T-helper 1 cell treated with Interleukin-12 subunit alpha and Interleukin-12 subunit beta and Interleukin-4 antibody, amounts not matched to agents 30 ng/mL and 1 ng/mL, for 36 hours (primary cell): ENCODE measurements at places on chromosomes 11 and 22. TPM values are rescaled to one million over a fixed set of nuclear protein-coding genes. Genes with fewer than 3 reads are reported as not detected.

Gene AQP11
- total RNA-seq, result 0.10 and 0.34 TPM in 2 replicates

Gene FXYD6
- not detected in 2 replicates for total RNA-seq

Gene TRIM6
- 0.07 and 0.10 TPM in 2 replicates for total RNA-seq

Gene SLC37A2
- 0.15 and 0.29 TPM in 2 replicates for total RNA-seq

Gene PTPRCAP
- total RNA-seq, result 406 and 428 TPM in 2 replicates

Gene OR52A1
- not detected in 2 replicates for total RNA-seq

Gene SOX6
- 0.17 TPM in 1 of 2 replicates, not detected in the other for total RNA-seq

Gene GRAMD4
- total RNA-seq, result 65.9 and 69.5 TPM in 2 replicates

Gene DEFB131B
- total RNA-seq, result not detected in 2 replicates
